ENCODE measurements at places on chromosomes 3 and 15.

- DNase-seq = no peak
Observed at GRCh38 chr3:108119398-108120104, 28.7 kb upstream of the CD47 start.

DNA sequence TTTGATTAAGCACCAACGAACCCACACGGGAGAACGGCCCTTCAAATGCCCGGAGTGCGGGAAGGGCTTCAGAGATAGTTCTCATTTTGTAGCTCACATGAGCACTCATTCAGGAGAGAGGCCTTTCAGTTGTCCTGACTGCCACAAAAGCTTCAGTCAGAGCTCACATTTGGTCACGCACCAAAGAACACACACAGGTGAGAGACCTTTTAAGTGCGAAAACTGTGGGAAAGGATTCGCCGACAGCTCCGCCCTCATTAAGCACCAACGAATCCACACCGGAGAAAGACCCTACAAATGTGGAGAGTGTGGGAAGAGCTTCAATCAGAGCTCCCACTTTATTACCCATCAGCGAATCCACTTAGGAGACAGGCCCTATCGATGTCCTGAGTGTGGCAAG, 8.7 kb downstream of the ZNF774 start:
- DNase-seq = no peak

GRCh38 chr15:70466895-70467529, 296.3 kb downstream of the UACA start:
- no peak for DNase-seq

- DNase-seq = no peak
Observed at GRCh38 chr3:119310071-119310470, 15.9 kb downstream of the ARHGAP31 start.

DNA sequence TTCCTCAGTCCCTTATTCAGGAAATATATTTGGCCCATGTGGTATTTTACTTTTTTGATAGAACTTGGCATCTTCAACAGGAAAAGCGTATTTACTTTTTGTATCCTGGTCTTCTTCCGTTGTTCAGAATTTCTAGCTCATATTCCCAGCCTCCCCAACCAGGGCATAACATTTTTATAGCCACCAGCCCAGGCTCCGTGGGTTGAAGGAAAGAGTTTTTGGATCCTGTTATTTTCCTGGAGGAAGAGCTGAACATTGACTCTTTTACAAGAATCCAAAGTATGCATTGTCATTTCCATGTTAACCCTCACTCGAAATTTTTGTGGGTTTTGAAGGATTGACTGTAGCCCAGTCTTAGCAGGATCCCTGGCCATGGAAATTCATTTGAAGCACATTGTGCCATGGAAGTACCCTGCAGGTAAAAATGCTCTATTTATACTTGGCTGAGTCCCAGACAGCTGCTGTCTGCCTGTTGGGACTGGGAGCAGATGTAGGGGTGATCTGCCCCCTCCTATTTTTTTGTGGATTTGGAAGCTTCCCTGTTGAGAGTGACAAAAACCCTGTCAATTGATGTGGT, 98.8 kb downstream of the AKAP13 start:
- no peak for DNase-seq

DNA sequence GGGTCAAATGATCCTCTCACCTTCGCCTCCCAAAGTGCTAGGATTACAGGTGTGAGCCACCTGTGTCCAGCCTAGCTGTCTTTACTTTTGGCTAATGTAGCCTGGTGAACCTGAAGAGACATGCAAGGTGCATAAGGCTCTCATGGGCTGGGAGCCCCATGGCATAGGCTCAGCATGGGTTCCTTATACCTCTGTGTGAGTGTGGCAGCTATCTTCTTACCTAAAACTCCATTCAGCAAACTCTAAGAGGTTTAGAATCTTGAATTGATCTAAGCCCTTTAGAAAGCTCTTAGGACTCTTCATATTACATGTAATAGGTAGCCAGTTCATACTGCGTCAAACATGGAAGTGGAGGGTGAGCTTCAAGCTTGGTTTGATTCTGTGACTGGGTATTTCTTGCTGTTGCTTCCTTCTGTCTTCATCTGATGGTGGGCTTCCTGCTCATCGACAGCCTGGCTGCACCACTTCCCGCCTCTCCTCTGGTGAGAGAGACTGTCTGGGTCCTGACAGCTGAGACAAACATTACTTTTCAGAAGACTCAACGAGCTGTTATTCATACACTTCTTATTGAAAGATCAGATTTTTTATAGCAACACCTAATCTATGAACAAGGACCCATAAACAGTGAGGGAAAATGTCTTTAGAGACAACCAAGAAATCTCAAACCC, 19.2 kb upstream of the TKT start:
- no peak for DNase-seq

- DNase-seq = no peak
Observed at GRCh38 chr3:11185564-11186317, 31.4 kb downstream of the HRH1 start.

- DNase-seq = no peak
Observed at GRCh38 chr15:74281147-74282133, 45.3 kb downstream of the CCDC33 start.

DNA sequence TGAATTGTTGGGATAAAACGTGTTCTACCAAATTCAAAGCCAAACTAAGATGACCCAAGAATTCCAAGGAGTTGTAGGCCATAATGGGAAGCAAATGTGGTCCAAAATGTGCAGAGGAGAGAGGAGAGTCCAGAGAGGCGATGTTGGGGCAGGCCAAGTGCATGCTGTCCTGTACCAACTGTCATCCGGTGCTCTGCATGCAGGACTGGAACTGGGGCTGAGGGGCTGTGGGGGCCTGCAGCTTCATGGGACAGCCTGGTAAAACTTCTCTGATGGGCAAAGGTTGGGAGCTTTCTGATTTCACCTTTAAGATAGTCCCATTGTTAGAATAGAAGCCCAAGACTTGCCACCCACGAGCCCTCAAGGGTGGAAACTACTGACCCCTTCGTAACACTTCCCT, 831.4 kb downstream of the AGBL1 start:
- no peak for DNase-seq

DNA sequence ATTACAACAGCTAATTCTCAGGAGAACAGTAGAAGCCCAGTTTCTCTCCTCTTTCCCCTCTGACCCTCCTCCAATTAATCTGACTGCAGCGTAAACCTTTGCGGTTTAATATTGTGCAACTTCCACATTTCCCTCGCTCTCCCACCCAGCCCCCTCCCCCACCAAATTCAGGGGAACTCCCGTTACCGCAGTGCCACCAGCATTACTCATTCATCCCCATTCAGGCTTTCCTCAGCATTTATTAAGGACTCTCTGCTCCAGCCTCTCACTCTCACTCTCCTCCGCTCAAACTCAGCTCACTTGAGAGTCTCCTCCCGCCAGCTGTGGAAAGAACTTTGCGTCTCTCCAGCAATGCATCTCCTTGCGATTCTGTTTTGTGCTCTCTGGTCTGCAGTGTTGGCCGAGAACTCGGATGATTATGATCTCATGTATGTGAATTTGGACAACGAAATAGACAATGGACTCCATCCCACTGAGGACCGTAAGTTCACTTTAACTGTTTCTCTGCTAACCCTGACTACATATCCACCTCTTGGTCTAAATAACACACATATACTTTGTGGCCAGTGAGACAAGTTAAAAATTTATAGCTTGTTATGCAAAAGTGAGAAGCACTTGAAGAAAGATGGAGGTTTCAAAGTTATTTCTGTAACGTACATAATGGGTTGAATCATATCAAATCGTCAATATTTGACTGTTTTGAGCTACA, at the start of gene PTX3:
TSS of gene PTX3 (plus strand) at position 268 of the 709 bp plus-strand sequence. CDS start at position 352, 84 bp downstream.
- peak; percentile 50 for DNase-seq

DNA sequence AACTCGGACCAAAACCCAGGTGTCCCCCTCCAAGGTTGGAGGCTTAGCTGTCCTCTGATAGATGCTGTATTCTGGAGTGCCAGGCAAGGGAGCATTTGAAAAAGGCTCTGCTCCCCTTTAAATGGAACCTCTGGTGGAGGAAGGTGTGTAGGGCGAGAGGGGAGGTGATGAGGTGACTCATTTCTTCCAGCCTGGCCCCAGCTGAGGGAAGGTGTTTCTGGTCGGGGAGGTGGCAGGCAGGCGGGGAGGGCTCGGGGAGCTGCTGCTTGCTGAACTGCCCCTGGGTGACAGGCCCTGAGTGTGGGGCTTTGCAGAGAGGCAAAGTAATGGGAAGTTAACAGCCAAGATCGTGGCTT, 18.8 kb downstream of the PSTPIP1 start:
- DNase-seq = no peak

DNA sequence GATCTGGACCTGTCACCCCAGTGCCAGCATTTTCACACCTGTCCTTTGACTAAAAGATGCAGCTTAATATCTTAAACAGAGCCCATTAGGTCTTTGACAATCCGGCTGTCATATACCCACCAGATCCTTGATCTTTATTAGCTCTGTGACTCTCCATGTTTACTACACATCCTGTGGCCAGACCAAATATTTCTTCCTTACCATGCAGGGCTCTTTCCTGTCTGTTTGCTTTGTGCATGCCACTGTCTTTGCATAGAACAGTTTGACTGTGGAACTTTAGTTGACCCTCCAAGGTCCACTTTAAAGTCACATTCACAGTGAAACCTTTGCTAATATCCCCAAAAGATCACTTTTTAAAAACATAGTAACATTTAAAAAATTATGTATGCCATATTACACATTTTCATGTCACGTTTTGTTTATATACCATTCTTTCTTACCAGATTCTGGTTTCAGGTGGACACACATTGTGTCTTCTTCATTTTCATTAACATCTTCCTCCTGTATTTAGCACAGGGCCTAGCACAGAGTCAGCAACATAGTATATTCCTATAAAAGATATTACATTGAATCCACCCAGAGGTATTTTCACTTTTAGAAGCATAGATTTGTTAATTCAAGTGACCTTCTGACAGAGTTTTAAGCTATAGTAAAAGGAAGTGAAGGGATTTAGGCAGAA, 95.8 kb downstream of the RAP2B start:
- DNase-seq = no peak

GRCh38 chr3:150409125-150409511, 1.0 kb downstream of the TSC22D2 start:
- DNase-seq = no peak

- DNase-seq = no peak
Observed at GRCh38 chr3:128107834-128108233, 15.8 kb downstream of the RUVBL1 start.

GRCh38 chr3:34858067-34858660, 781.2 kb upstream of the ARPP21 start:
- DNase-seq = no peak

GRCh38 chr15:66563126-66563525, 2.7 kb downstream of the LCTL start:
- no peak for DNase-seq

DNA sequence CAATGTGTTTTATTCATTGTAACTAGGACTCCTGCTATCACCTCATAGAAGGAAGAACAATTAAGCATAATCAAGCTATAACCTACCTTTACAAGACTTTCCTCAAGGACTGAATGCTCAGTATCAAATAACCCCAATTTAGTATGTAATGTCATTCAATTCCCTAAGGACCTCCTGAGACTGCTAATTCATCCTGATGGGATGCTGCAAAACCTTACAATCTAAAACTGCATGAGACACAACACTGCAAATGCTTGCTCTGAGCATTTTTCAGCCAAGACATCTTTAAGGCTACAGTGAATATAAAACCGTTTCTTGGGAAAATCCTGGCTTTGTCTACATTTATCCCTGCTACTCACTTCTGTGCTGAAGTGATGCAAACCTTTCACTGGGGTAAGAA, 69.9 kb downstream of the RYK start:
- DNase-seq = no peak

GRCh38 chr15:76267077-76267476, 44.2 kb downstream of the ETFA start:
- no peak for DNase-seq

DNA sequence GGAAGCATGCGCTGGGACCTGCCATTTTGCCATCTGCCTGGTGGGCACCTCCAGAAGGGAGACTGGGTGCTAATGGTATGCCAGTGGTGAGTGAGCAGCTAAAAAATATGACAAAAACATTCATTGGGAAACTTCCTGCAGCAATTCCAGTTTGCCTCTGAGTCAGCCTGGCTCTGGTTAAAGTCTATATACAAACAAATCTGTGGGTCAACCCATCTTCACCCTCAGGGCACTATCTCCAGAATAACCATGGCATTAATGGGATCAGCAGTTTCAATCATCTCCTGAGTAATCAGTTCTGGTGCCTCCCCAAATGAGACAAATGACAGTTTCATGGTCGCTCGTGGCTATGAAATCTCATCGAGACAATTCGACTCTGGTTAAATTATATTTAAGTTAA, 21.5 kb downstream of the FRMD4B start:
- DNase-seq = no peak

GRCh38 chr3:157201648-157202278, 41.8 kb upstream of the CCNL1 start:
- no peak for DNase-seq

DNA sequence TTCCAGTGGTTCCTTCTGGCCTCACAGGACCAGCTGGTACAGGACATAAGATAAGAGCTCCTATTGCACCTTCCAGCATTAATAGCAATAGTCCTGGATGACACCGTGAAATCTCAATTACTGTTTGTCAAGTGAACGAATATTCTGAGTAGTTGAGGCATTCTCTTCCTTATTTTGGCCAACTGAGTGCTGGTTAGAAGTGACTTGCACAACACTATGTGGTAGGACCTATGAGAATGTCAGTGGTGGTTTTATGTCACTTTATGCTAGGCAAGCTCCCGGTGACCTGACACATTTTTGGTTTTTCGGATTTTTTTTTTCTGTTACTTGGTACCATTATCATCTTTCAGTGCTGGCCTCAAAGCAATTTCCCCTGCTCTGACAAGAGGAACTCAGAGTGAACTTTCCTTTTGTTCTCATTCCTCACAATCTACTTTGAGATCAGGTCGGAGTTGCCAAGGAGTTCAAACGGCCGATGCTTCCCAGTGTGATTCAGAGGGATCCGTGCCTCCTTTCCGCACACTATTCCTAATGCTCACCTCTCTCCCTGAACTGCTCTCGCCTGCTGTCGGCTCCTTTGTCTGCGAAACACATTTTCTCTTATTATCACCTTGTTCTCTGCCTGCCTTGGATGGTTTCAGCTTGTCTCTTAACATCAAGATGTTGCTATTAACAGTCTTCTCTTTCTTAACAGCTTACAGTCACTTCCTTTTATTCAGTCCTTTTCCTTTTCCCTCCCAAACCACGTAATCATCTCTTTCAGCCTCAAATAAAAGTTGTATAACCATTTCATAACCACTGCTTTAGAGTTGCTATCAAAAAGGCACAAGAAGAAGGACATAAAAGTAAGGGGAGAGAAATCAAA, 35.8 kb downstream of the QTRT2 start:
- peak; percentile 20 for DNase-seq

GRCh38 chr3:104396974-104397669, 969.6 kb upstream of the ALCAM start:
- DNase-seq = no peak

DNA sequence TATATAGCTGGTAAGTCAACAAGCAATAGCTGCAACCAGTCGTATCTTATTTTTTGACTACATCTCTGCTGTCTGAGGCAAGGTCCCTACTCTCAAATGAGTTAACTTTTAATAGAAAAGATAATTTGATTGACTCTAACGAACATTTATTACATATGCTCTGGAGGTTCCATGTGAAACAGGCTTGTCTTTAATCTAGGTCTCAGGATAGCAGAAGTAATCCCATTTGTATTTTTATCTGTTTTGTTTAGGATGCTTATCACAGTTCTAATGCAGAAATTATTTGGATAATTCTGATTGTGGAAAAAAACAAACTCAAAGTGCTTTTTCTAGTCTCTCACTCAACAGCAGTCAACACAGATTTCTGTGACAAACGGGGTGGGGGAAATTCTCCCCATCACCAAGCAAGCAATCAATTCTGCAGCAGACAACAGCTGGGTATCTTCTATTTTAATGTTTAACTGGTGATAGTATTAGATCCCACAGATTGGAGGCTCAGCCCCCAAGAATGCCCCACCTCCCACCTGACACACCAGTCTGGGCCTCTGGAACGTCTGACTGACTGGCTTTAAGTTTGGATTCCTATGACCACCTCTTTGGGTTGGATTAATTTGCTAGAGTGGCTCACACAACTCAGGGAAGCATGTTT, 58.8 kb downstream of the ITPR1 start:
- no peak for DNase-seq
